ENCODE measurements at places on chromosomes 2 and 18.

DNA sequence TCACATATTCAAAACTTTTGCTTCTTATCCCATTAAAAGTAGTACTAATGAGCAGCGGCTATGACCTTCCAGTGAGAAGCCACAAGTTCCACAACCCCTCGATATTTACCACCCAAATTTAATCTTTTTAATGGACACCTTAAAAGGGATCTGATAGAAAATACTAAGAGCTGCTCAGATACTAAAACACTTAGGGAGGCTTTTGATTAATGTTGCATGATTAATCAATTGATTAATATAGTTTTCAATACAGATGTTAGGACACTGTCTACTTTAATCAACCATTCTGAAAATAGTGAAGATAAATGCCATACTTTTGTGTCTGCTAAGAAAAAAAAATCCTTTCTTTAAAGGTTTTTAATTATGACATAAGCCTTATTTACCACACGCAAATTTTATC, 1312.8 kb upstream of the ACVR2A start:
- DNase-seq: no peak

DNA sequence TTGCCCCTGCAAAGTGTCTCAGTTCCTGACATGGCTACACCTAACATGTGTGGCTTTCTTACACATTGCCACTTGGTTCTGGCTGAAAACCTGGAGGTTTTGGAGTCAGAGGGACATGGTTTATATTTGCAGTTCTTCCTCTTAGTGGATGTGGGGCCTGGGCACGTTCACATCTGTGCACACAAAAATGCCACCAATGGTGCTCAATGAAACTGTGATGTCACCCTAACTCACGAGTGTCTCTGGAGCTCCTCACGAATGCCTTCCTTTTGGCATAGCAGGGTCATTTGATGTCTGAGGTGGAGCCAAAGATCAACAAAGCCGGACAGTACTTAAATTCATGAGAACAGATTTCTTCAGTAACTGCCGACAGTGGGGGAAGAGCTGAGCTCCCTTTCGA, 231.7 kb upstream of the HS6ST1 start:
- DNase-seq: no peak

DNA sequence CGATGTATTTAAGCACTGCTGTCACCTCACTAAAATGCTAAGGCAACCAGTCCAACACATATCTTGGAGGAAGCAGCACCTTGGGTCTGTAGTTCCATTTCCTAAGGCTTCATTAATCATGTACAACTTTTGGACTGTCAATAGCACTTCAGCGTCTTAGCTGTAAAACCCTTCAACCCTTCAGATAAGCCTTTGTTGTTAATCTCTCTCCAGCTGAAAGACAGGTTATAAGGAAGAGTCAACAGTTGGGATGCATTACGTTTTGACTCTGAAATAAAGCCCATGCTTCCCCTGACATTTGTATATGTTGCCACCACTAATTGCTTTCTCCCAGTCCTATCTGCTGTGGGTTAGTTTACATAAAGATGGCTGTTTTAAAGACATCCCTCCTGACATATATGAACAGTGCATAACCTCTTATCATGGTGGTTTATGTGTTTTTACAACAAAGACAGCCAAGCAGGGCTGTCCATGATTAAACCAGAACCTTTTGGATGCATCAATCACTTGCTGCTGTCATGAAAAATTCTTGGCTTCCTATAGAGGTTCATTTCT, 81.5 kb downstream of the EPHA4 start:
- DNase-seq: no peak

- DNase-seq: no peak
These were observed 489.9 kb downstream of the NYAP2 start for GRCh38 chr2:225889452-225889851.

GRCh38 chr2:37581433-37581832, 90.0 kb downstream of the CDC42EP3 start:
- DNase-seq: no peak

GRCh38 chr2:166449439-166449838, 44.6 kb downstream of the SCN7A start:
- no peak for DNase-seq

- no peak for DNase-seq
These were observed 24.1 kb downstream of the PRKD3 start for GRCh38 chr2:37300578-37300977.

- DNase-seq: no peak
These were observed 148.0 kb downstream of the TTC32 start for GRCh38 chr2:19753818-19754217.

DNA sequence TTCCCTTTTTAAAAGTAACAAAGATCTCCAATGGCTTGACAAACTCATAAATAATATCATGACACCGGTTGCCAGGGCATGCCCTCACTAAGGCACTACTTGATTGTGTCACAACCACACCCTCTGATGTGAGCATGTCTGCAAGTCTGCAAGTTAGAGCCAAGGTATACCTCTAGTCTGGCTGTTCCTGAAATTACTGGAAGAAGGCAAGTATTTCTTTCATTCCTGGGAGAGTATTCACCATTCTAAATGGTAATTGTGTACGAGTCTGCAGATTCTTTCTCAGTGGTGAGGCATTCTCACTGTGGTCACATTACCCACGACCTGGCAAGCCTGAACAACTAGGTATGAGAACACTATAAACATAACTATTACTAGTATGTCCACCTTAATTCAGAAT, 25.7 kb upstream of the RNU4ATAC start:
- DNase-seq: peak; percentile 13

- DNase-seq: no peak
These were observed 25.6 kb upstream of the ZNF407 start for GRCh38 chr18:74571895-74572680.

GRCh38 chr2:209334188-209335017, 89.4 kb upstream of the MAP2 start:
- DNase-seq: peak; percentile 50

GRCh38 chr2:4190548-4190947, 487.2 kb downstream of the DCDC2C start:
- no peak for DNase-seq

- no peak for DNase-seq
These were observed 23.4 kb downstream of the ADRA2B start for GRCh38 chr2:96092951-96093350.

GRCh38 chr18:45962866-45963265, 4.3 kb downstream of the EPG5 start:
- no peak for DNase-seq

DNA sequence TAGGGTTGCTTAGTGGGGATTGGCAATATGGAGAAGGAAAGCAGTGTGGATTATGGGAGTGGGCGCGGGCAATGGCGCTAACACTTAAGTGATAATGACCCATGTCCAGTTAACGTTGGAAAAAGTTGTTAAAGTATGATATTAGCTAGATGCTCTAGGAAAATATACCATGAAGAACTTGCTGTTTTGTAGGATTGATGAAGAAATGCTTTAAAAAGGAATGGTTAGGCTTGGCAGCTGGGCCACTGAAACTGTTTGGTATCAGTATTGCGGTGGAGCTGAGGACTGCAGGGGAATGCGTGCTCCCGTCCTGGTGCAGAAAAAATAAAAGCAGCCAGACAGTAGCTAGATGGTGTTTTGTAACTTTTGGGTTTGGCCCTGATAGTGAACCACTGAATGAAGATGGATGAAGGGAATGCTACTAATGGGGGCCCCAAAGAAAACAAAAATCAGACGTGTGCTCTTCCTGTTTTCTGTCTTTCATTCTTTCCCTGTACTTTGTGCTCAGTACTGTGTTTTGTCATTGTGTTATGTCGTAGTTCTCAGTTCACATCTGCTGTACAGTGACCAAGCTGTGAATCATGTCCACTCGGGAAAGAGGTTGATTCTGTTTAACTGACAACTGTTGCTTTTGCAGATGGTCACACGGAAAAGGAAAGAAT, 999 bp downstream of the INSIG2 start:
- DNase-seq: no peak

DNA sequence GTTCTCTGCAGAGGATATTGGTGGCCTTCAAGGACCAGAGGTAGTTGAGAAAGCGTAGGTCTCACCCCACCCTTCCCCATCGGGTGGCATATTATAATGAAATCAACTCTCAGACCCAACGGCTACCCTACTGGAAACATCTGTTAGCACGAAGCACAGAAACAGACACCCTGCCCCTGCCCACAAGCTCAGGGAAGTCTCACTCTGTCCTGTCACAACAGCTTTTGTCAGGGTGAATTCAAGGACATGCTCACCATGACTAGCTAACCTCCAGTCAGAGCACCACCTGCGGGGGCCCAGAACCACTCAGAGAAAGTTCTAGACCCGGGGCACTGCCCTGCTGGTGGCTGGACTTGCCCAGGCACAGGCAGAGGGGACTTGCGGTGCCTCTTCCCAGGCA, 3.5 kb upstream of the B3GNT7 start:
- DNase-seq: no peak

DNA sequence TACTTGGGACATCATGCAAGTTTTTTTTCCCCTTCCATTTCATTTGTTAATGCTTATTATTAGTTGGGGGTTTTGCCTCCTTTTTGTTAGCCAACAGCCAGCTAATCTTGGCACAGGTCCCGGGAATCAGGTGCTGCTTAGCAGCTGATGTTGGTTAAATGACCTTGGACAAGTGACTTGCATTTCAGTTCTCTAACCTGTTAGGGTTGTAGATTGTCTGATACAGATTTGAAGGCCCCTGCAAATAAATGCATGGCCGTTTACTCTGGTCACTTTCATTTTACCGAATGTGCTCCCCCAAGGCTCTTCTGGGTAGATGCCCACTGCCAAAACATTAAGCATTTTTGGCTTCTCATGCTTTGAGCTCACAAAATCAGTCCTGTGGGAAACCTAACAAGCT, 120.9 kb downstream of the SPTBN1 start:
- DNase-seq: no peak

- DNase-seq: no peak
These were observed 988 bp upstream of the KCNE4 start for GRCh38 chr2:223050900-223051504.

DNA sequence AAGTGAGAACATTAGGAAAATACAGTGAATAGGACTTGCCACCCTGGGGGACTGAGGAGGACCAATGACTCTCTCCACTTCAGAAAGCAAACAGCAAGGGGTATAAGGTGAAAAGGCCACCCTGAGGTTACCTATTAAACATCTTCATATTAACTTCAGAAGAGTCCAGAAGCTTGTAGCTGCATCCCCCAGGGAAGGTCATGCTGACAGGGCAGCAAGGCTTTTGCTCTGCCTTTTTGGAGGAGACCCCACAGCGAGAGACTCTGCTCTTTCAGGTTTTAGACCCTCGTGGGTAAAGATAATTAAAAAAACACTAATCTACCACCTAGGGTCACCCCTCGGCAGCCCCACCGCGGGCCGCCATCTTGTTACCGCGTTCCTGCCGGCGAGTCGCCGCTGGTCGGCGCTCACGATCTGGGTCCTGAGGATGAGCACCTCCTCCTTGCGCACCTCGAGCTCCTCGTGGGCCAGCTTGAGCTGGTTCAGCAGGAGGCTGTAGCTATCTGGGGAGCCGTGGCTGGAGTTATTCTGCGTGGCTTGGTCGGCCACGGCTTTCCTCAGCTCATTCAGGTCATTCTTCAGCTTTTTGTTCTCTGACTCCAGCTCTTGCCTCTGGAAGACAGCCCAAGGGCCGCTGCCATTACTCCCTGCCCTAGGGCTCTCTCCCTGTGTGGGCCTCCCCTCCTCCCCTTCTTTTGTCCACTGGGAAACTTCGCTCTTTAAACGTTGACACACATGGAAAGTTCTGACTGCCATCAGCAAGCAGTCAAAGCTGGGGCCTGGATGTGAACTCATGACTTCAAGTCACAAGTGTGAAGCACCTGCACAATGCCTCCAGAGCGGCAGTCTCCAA, 50.7 kb upstream of the ACAA2 start:
- no peak for DNase-seq

DNA sequence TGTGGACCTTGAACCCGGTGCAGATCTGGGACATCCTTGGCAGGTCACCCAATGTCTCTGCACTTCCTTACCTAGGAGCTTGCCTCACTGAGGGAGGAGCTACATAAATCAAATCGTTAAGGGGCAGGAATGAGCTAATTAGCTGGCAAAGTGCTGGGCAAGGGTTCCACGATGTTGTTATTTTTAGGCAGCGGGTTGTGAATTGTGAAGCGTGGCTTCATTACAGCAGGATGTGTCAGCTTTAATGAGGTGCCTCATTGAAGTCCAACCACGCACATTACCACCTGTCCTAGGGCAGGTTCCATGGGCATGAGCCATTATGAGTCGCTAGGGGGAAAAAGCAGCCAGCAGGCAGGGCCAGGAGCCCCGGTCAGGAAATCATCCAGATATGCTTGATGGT, 127.0 kb upstream of the AGAP1 start:
- no peak for DNase-seq

DNA sequence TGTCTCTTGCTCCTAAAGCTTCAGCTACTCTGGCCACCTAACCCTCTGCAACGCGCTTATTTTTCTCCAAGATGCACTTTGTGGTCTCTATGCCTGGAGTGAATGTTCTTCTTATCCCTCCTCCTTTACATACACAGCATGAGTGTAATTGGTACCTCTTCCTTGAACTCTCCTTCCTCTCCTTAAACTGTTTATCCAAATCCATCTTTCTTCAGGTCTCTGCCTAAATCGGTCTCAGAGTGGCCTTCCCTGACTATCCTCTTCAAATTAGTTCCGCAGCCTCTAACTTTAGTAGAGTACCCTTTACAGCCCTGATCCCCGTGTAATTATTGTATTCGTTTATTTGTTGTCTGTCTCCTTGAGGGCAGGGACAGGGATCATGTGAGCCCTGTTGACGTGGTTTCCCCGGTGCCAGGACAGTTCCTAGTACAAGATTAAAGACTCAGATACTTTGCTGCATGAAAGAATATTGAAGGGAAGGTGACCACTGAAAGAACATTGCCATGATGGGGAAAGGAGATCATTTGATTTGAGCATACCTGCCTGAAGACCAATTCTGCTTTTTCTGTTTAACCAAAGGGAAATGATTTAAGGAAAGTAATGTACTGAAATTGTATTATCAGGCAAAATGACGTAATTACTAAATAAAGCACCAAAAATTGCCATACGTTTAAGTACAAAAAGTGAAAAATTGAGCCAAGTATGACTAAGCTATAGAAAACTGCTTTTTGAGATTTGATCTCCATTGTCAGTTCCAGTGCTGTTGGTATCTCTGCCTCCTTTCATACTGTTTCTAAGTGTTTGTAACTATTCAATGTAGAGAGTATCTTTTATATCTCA, 1.2 kb downstream of the CNOT9 start:
- no peak for DNase-seq

DNA sequence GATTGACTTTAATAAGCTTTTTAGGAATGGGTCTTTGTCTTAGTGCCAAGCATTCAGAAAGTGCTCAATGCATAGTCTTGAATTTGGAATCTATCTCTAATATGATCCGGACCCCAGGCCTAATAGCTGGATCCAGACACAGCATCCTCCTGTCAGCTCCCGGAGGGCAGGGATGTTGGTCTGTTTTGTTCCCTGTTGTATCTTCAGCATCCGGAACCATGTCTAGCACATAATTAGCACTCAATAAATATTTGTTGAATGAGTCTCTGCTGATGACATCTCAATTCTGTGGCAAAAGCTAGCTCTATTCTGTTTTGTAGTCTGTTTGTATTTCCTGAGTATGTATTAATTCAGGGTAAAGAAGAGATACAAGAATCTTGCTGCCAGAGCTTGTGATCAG, 169.1 kb downstream of the DCDC2C start:
- DNase-seq: no peak

All from T1000 (cell line).